ENCODE measurements at places on chromosomes 6 and 20. TPM values are rescaled to one million over a fixed set of nuclear protein-coding genes. Genes with fewer than 3 reads are reported as not detected.

Gene SS18L1
- 7.6 TPM for total RNA-seq

Gene BHLHE23
- total RNA-seq, result not detected

Gene MAP7
- total RNA-seq, result 2.3 TPM

Gene TASP1
- 13.8 TPM for total RNA-seq

Gene MCHR2
- total RNA-seq, result not detected

Gene AVP
- total RNA-seq, result not detected

DNA sequence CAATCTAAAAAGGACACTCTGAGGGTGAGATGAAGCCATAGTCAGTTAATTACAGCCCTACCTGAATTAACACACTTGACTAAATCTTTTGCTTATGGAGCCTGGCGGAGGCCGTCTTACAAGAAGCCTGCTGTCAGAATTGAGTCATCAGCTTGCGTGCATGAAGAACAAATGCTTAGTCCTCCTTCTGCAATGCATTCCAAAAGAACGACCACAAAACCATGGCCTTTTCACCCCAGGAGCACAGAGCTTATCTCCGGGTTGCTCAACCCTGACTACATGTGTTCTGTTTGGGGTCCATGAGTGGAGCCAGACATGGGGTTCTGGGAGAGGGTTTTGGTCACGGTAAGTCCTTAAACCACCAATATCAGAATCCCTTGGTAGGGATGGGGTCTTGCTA, 318.1 kb downstream of the CLIC5 start:
- no peak for DNase-seq

DNA sequence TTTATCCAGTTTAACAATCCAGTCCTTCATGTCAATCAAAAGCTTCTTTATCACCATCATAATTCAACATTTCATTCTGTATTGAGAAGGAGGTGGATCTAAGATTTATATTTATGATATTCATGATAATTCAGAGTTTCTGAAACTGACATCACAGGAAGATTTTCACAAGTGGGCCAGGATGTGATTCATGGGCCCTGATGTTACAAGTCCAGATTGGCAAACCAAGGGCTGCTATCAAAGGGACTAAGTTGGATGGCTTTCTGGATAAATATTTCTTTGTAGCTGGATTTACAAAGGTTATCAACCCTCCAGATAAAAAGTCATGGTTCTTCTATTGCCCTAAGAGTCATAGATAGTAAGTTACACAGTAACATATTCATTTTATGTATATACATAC, 866.5 kb downstream of the KIF16B start:
- DNase-seq, result no peak

DNA sequence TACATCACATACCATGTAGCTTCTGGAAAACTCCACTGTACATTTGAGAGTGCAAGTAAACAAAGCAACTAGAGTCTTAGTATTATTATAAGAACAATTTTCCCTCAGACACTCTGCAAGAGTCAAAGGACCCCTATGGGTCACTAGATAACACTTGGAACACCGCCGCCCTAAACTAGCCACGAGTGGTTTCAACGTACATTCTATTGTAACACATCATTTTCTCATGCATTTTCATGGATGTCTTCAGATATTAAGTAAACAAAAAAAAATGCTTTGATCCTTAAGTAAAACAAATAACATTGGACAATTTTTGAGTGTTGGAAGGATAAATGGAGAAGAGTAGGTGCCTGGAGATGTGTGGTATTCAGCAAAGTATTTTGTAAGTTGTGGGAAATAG, 3.2 kb upstream of the RNF146 start:
- DNase-seq, result no peak

DNA sequence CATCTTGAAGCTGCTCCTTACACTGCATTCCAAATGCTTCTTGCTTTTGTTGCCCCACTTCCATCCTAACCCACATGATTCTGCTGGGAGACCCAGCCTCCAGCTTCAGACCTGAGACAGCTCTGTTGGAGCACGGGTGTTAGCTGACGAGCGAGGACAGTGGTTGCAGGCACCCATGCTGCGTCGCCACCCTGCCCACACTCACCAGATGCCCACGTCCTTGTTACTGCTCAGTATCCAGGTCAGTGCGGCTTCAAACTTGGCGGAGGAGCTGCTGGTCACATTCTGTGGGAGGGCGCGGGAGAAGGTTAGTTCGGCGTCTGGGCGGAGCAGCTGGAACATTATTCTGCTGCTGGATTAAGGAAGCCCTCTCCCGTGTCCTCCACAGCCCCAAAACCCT, 9.0 kb downstream of the LEMD2 start:
- no peak for DNase-seq

DNA sequence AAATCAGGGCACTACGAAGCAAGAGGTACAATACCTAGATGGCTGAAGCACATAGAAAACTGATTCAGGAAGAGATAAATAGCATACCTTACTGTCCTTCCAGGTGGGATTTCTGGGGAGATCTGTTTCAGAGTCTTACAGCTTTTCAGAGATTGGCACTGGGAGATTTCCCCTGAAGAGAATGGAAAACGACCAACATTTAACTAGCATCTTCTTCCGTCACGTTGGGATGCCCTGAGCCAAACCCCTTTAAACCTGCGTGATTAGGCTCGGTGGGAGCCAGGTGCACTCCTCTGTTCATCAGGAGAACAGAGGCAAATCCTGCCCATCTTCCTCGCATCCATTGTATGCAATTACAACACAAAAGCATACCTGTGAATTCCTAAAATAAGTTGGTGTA, 614.5 kb downstream of the HDGFL1 start:
- DNase-seq, result no peak

GRCh38 chr6:148329596-148330381, 12.8 kb upstream of the SASH1 start:
- no peak for DNase-seq

- DNase-seq, result no peak
These were observed 77.4 kb downstream of the PRDM1 start for GRCh38 chr6:106163446-106163965.

DNA sequence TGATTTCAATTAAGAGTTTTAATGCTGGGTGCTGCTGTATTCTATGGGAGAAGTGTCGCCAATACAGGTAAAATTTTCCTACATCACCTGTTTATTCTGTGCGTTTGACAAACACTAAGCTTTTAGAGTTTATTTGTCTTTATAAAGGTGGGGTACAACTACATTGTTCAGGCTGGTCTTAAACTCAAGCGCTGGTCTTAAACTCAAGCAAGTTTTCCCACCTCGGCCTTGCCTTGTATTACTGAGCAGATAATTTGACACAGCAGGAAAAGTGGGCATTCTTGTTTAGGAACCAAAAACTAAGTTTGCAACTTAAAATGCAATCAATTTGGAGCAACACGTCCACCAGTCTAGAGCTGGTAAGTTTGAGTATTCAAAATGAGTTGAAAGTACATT, 112.9 kb upstream of the BTN3A2 start:
- DNase-seq, result no peak

- DNase-seq, result no peak
These were observed 525.5 kb downstream of the TENT5A start for GRCh38 chr6:81226957-81227356.

Measured in left cardiac atrium (tissue), 4 donors.